NCI-H460 (cell line): ENCODE measurements at places on chromosomes 12 and 14. TPM values are rescaled to one million over a fixed set of nuclear protein-coding genes. Genes with fewer than 3 reads are reported as not detected.
A peak's percentile ranks its signal among the peaks of the same experiment; 100 is the strongest.

DNA sequence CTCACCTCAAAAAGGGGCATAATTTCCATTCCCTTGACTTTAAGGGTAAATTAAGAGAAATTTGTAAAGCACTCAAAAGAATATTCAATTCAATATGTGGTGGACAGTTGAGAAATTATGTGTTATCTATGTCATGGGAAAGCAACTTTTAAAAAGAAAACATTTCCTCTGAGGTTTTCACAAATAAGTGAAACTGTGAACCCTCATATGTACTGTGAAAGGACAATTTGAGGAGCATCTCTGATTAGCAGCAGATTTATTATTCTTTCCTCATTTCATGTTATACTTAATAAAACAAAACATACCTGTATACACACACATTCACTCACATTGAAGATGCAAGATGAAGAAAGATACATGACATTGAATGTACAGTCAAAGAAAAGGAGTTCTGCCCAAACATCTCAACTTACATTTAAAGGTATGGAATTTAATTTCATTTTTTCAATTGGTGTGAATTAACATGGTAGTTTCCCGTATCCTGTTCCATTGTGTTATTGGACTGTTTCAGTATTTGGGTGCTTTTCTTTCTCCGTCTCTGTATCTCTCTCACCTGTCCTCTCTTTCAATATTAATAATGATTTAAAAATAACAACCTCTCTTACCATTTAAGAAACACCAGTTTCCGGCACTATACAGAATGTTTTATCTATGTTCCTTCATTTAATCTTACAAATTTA is at the start of gene KLRF1:
Gene KLRF1 (plus strand): TSS at position 273 of the 680 bp plus-strand sequence. CDS start 64 bp downstream, at position 337.
- no peak for DNase-seq

GRCh38 chr14:99143793-99144192 is 128.2 kb downstream of the BCL11B start:
- no peak for DNase-seq

GRCh38 chr14:98634043-98634820 is 637.8 kb downstream of the BCL11B start:
- DNase-seq = no peak

DNA sequence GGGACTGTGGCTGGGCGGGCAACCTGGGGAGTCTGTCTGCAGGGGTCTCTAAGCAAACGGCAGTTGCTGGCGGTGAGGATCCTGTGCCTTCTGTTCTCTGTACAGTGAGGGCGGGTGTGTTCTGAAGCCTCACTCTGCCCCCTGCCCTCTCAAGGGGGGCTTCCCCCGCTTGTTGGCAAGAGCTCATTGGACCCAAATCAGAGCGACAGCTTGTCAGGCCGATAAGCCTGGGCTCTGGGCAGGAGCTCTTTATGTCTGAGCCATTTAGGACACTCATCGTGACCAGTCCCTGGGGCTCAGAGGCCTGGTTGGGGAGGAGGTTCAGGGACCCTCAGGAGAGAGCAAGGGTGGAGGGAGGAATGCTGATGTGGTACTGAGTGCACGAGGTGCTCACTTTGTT is 136.0 kb downstream of the TSPAN9 start:
- no peak for DNase-seq

- no peak for DNase-seq
Measured at GRCh38 chr12:92581604-92582003, 121.2 kb upstream of the PLEKHG7 start.

- DNase-seq = no peak
Measured at GRCh38 chr12:120514002-120514401, 15.0 kb downstream of the COQ5 start.

The DNAH10 gene
- total RNA-seq = 0.03 and 0.05 TPM in 2 replicates

GRCh38 chr12:40957417-40957816 is 230.7 kb upstream of the PDZRN4 start:
- no peak for DNase-seq

DNA sequence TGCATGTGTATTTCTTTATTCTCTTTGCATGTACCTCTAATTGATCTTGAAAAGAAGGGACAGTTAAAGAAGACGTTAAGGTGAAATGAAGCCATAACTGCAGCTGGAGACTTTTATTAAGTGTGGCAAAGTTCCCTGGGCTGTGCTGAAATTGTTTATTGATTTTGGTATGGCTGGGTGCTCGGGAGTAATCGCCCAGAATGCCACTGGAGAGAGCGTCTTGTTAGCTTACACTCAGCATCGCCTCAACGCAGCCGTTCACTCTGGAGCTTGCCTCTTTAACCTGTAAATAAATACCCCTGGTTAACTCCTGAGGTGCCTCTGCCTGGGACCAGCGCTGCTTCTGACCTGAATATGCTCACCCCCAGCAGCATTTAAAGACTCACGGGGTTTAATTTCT is 98.6 kb downstream of the GPATCH2L start:
- DNase-seq = no peak

DNA sequence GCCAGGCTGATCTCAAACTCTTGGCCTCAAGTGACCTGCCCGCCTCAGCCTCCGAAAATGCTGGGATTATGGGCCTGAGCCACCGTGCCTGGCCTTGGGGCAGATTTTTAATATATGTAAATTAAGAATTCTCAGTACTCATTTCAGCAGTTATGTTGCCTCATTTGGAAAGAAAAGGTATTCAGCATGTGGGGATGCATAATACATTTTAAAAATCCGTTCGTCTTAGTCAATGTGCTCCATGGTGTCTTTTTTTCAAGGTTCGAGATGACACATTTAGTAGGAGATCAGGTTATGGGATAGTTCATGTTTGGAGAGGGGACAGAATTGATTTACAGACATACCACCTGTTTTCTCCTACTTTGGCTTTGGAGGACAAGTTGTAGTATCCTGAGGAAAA is 10.2 kb downstream of the SYNE2 start:
- no peak for DNase-seq

DNA sequence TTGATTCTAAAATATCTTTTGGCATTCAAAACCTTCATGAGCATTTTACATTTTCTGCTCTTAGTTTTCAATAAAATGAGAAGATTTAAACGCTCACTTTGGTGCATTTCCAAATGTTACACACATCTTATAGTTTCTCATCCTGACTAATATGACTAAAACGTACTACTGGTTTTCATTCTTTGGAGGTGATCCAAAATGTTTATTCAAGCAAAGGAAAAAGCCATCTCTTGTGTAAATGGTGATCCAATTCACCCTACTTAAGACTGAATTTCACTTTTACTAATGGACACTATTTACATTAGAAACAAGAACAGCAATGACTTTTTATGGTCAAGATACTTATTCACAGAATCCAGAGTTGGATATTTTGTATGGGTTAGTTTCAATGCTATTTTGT is 86.6 kb downstream of the KITLG start:
- DNase-seq = no peak

The ZCCHC8 gene
- 47.4 and 49.1 TPM in 2 replicates for total RNA-seq

The MYH6 gene
- total RNA-seq = not detected in 2 replicates

DNA sequence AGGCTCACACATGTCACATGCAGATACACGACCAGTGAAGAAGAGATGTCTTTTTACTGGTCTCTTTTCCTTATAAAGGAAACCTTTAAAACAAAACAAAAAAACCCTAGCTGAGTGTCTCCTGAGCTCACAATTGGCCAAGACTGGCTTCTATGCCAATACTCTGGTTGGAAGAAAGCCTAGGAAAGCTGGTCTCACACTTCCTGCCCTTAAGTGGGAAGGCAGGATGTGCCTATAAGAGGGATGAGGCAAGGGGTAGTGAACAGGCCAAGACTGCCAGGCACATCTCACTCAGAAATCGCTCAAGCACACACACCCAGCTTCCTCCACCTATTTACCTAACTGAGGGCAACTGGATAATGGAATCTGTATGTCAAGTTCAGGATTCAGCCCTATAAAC is 50.0 kb downstream of the SOCS2 start:
- no peak for DNase-seq

- DNase-seq = peak; percentile 37
Measured at GRCh38 chr12:53869500-53869899, 69.1 kb upstream of the HOXC13 start.

The MYO1H gene
- total RNA-seq = not detected in 2 replicates

DNA sequence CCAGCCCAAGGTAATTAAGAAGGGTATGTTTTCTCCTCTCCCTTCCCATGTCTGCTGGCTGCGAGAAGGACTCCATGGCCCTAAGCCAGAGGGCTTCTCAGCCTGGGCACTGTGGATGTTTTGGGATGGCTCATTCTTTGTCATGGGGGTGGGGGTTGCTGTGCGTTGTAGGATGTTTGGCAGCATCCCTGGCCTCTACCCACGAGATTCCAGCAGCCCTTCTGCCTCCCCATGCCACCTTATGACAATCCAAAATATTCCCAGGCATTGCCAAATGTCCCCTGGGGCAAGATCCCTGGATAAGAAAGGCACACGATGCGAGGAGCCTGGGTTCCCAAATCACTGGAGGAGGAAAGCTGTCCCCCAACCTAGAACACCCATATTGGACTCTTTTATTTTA is 36.4 kb downstream of the DAO start:
- DNase-seq = no peak

- no peak for DNase-seq
Measured at GRCh38 chr12:72273499-72273837, 1.3 kb downstream of the TRHDE start.

DNA sequence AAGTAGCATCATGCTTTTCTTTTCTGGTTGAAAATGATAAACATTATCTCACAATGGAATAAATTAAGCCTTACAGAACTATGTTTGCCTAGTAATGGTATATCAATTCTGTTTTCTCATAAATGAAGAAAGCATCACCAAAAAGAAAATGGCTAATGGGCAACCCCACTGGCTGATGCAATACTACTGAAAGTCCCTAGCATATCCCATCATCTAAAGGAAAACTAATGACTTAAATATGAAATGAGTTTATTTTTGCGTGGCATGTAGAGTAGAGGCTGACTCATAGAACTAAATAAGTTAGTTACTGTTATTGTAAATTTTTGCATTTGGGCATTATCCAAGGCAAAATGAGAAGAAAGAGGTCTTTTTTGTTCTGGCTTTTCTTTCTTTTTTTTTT is 1156.3 kb upstream of the SEL1L start:
- no peak for DNase-seq

GRCh38 chr14:20180486-20180885 is 10.2 kb upstream of the OR11G2 start:
- no peak for DNase-seq

GRCh38 chr12:12365931-12366431 is 9.1 kb downstream of the BORCS5 start:
- no peak for DNase-seq

DNA sequence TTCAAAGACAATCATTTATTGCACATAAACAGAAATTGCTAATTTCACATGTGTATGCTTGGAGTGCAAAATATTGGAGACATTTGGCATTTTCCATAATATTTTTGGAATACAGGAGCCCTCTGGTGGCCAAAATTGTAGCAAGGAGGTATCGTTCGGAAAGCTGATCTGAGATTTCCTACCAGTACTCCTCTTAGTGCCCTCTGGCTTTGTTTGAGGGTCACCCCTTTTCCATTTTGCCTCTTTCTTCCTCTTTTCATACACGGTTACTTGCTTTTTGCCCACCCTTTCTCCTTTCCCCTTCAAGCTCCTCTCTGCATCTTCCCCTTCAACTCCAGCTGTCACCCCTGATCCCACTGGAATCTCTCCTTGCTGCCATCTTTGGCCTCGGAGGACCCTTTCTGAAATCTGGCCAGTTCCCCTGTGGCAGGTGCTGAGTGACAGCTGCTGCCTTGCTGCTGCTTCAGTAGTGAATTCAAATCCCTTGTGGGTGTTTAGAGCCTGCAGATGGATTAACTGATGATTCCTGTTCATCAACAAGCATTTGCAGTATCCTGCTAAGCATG is 164.6 kb upstream of the PARP11 start:
- DNase-seq = peak; percentile 2

- DNase-seq = no peak
Measured at GRCh38 chr14:75690010-75690409, 29.0 kb downstream of the TTLL5 start.

The NANOG gene
- total RNA-seq = not detected in 2 replicates
